ENCODE measurements at places on chromosomes 2 and 18.

DNA sequence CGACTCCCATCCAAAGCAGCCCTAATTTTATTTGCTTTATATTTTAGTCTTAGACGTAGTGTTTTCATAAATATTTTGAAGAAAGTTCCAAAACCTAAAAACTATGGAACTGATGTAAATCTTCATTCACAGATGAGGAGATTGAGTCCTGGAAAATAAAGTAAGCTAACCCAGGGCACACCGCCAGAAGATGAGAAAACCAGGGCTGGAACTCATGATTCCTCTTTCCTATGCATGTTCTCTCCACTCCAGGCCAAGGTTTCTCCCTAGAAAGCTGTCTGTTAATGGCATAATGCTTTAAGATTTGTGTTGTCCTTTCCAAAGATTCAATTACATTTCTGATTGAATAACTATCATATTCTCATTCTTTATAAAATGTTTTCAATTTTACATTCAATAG, 78.4 kb upstream of the ZC3H15 start:
- DNase-seq = no peak

GRCh38 chr2:236672606-236673005, 103.0 kb downstream of the ACKR3 start:
- no peak for DNase-seq

GRCh38 chr2:201413552-201413951, 37.7 kb downstream of the TRAK2 start:
- DNase-seq = no peak

- DNase-seq = peak; percentile 9
Observed at GRCh38 chr2:19882286-19882685, 19.5 kb downstream of the TTC32 start.

- DNase-seq = no peak
Observed at GRCh38 chr18:68569936-68570335, 145.0 kb downstream of the TMX3 start.

- no peak for DNase-seq
Observed at GRCh38 chr2:188449561-188449960, 157.9 kb downstream of the GULP1 start.

DNA sequence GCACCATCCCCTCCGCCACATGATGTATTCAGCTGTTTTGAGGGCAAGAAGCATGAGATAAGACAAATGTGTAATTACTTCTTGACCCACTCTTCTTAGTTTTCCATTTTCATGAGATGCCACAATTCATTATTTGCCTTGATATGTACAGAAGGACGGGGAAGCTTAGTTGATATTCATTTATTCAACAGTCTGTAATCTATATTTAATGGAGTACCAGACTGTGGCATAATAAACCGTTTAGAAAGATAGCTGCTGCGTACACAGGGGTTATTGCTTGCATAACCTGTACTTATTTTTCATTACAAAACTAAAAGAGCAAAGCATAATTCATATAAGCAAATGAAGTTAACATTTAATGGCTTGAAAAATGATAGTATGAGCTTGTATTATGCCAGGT, 466.4 kb upstream of the GYPC start:
- DNase-seq = no peak

- no peak for DNase-seq
Observed at GRCh38 chr2:130241041-130241707, 42.9 kb upstream of the TUBA3E start.
